ENCODE measurements at places on chromosomes 7 and 10.
A peak's percentile ranks its signal among the peaks of the same experiment; 100 is the strongest.

DNA sequence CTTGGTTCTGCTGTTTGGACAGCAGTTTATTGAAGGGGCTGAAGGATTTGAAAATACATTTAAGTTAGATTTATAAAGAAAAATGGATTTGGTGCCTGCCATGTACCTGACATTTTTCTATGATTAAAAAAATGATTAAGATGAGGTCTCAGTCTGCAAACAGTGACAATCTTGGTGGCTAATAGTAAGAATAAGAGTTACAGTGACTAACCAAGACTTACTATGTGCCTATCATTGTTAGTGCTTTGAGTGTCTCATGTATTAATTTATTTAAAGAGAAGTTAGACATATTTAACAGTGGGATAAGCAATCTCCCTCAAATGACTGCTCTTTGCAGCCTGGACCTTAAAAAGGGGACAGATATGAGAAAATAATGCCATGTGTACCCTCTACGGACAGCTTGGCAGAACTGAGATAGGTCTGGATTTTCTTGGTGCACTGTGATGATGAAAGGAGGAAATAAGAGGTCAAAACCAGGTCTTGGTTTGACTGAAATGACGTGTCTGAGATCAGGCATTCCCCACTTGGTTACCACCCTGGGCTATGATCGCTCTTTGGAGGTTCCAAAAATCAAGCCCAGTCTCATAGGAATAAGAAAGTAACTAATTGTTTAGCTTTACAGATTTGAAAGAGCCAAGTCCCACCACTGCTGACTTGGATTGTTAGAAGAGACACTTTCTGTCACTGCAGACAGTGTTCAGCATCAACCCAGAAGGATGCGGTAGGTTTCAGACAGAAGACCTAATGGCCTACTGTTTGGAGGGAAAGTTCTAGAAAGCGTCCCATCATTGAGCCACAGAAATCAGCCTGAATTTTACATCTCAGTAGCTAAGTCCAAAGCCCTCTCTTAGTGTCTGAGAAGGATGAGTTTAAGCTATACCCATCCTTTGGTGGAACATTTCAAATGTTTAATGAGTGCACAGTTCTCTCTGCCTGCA, 2.1 kb downstream of the CASP7 start:
- DNase-seq = peak; percentile 59

DNA sequence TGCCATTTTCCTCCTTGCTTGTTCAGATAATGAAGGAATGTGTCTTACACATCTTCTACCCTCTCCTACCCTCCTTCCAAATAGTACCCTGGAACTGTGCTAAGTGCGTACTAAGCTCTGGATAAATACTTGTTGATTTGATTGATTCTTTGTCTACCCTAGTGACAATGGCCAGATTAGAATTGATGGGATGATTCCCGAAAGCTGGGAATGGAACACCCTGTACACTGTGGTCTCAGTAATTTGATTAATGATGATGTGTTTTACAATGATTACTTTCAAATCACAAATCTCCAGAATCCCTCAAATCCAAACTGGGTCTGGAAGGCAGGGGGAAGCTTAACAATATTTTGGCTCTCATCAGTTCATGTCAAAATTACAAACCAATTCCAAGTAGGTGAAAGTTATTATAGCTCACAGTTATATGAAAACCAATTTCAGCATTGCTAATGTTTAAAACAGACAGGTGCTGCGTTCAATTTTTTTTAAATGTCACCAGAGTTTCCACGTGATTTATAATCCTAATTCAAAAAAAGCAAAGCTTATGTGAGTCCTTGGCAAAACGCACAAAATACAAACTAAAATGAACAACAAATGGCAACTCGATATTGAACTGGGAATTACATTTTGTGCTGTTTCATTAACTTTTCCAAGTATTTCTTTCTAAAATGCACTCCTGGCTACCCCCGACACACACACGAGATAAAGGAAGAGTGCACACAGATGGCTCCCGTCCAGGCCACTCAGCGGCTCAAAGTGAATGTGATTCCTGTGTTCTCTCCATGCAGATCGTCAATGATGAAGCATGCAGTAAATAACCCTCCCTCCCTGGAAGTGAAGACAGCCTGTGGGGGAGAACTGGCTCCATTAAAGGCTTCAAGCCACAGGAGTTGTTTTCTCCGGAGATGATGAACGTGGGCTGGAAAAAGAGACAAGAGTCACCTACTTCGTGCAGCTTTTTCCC, 21.7 kb upstream of the ADRB1 start:
- DNase-seq = no peak

- no peak for DNase-seq
Observed at GRCh38 chr10:77245953-77246352, 391.7 kb downstream of the KCNMA1 start.

DNA sequence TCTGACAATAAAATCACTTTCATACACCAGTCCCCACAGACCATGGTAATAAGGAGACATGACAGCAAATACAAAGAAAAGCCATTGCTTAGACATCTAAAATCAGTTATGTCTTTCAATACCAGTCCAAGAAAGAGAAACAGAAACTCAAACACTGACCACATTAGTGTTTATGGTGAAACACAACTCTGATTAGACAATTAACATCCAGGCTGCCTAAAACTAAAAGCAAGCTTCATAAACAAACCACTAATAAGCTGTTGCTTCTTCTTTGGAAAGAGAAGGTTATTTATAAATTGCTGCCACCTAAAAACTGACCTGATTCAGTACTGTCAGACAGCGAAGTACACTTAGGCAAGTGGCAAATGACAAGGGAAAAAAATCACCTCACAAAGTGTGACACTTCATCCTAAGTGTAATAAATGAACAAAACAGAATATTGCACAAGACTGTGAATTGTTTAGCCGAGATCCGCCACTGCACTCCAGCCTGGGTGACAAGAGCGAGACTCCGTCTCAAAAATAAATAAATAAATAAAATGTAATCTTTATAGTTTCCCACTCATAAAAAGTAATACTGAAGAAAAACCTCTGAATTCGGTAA, 277.4 kb downstream of the PARD3 start:
- no peak for DNase-seq

GRCh38 chr7:94015538-94015937, 11.4 kb upstream of the BET1 start:
- no peak for DNase-seq

DNA sequence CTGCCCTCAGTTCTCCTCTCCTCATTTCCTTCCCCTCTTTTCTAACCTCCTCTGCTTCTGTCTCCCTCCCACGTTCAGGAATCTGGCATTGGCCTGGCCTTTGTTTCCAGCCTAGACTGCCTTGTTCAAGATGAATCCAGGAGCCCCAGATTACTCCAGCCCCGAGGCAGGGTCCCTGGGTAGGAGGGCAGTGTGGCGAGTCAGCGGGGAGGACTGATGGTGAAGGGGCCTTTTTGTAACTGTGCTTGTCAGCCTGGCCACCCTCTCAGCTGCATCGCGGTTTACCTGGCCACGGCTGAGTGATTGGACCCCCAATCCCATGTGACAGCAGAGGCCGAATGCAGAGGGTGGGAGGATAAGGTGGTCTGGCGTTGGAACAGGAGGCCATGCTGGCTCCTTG, 96.1 kb upstream of the SHH start:
- no peak for DNase-seq

DNA sequence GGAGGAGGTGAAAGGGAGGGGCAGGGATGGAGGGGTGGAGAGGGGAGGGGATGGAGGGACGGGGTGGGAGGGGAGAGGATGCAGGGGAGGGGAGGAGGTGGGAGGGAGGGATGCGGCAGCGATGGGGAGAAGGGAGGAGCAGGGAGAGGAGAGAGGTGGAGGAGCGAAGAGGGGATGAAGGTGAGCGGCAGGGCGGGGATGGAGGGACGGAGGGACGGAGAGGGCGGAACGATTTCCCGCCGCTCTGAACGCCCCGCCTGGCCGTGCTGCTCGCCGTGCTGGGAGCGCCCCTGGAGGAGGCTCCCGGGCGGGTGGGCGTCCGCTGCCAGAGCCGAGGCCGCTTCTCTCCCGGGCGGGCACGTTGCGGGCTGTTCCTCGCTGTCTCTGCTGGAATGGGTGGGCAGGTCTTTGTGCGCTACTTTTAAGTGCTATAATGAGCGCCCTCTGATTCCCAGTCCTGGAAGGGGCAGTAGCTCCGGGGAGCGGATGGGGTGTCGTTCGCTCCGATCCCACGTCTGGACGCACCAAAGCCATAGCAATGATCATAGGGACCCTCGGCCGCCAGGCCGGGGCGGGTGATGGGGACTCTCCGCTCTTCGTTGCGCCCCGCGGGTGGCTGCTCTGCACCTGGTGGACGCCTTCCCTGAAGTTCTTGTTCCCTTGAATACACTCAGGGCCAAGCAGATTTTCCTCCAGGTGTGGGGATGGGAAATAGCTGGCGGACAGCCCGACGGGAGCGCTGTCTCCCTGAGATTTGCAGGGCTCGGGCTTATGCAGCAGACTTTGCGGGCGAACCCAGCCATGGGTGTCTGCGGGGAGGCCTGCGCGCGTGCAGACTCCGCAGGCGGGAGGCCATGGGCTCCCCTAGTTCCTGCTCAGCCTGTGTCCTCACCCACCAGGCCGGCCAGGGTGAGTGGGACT, 81.1 kb upstream of the CPXM2 start:
- no peak for DNase-seq
